ENCODE measurements at places on chromosomes 2 and 18.
A peak's percentile ranks its signal among the peaks of the same experiment; 100 is the strongest.

DNA sequence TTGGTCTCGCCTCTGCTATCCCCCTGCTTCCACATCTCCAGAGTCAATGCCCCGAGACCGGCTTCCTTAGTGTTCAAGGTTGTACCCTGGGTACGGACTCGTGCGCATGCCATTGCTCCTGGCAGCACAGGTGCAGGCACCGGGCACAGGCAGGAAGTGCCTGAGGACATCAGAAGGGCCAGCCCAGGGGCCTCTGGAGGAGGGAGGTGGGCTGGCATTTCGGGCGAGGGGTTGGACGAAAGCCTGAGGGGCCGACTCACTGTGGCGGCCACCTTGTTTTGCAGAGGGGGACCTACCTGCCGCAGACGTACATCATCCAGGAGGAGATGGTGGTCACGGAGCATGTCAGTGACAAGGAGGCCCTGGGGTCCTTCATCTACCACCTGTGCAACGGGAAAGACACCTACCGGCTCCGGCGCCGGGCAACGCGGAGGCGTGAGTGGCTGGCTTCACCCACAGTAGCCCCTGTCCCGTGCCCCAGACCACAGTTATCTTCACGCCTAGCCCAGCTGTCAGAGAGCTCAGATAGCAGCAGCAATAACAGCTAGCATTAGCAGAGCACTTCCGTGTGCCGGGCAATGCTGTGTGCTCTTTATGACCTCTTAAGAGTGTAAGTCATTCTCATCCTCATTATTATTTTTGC lies 12.5 kb downstream of the ITM2C start:
- no peak for DNase-seq

DNA sequence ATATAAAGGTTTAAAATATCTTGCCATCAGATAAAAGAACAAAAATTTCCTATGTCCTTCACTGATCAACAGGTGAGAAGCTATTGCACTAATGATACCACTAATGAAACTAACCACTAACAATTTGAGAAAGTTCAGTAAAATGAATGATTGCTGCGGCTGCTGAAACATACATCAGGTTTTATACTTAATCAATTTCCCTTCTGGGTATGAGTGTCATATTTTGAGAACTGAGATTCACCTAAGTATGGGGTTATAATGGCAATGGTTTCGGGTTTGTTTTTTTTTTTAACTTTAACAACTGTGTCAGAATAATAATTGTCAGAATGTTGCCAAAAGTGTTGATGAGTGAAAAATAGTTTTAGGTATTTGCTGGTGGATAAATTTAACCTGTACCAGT lies 151.3 kb upstream of the SLC39A10 start:
- DNase-seq: no peak

- no peak for DNase-seq
Measured at GRCh38 chr2:200308546-200309295, 2.2 kb downstream of the SPATS2L start.

GRCh38 chr2:102839668-102840388 lies 78.0 kb downstream of the TMEM182 start:
- DNase-seq: peak; percentile 44

GRCh38 chr18:61998957-61999356 lies 106.2 kb upstream of the RNF152 start:
- DNase-seq: no peak

GRCh38 chr2:179636995-179637394 lies 224.4 kb downstream of the ZNF385B start:
- DNase-seq: no peak

- peak; percentile 68 for DNase-seq
Measured at GRCh38 chr2:241009601-241010530, 11.4 kb downstream of the SNED1 start.

- DNase-seq: no peak
Measured at GRCh38 chr2:100425573-100426383, 8.3 kb upstream of the CHST10 start.

DNA sequence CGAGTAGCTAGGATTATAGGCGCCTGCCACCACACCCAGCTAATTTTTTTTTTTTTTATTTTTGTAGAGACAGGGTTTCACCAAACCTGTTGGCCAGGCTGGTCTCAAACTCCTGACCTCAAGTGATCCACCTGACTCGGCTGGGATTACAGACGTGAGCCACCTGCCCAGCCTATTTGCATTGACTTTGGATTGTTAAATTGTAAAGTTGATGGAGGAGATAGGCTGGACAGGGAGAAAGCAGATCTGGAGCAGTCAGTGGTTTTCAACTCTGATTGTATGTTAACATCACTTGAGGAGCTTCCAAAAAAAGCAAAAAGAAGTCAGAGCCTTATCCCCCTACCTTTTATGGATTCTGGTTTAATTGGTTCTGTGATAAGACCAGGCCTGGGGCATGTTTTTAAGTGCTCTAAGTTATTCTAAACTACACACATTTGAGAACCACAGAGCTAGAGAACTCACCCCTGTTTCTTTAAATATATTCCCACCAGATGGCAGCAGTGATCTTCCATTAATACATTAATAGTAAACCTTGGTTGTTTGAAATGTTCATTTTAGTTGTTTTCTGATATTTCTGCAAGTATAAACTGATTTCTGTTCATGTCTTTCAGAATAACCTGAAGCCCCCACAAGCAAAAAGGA lies 7.5 kb downstream of the C2orf49 start:
- DNase-seq: peak; percentile 57

GRCh38 chr2:6973895-6974545 lies 56.8 kb downstream of the RNF144A start:
- DNase-seq: no peak

DNA sequence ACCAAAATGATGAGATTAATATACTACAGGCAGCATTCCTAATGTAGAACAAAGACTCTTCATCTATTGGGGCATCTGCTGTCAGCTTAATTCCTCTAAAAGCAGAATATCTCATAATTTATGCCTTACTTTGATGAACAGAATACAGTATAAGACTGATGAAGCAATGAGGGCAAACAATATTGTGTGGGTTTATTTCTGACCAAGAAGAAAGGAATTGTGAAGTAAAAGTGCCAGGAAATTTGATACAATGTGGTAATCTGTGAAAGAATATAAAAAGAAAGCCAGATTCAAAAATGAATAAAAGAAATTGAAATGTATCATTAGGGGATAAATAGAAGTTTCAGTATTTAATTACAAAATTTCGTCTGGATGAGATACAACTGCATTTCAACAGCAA lies 78.8 kb upstream of the TTC21B start:
- no peak for DNase-seq

GRCh38 chr2:191634791-191635190 lies 43.1 kb upstream of the NABP1 start:
- no peak for DNase-seq

GRCh38 chr18:49584394-49584793 lies 22.5 kb downstream of the LIPG start:
- no peak for DNase-seq
